ENCODE measurements at places on chromosomes 5 and 9. TPM values are rescaled to one million over a fixed set of nuclear protein-coding genes. Genes with fewer than 3 reads are reported as not detected.

Gene BTNL9
- total RNA-seq, result 5.8 TPM

GRCh38 chr9:128020692-128021091 is 39.9 kb upstream of the EEIG1 start:
- no peak for DNase-seq

Gene UBE2R2
- total RNA-seq, result 26.1 TPM

Gene PCDHGB2
- total RNA-seq, result 4.2 TPM

Gene OMD
- total RNA-seq, result 18.0 TPM

GRCh38 chr9:121275781-121276658 is 8.1 kb downstream of the GSN start:
- no peak for DNase-seq

- no peak for DNase-seq
Observed at GRCh38 chr5:128708841-128709240, 170.8 kb upstream of the FBN2 start.

DNA sequence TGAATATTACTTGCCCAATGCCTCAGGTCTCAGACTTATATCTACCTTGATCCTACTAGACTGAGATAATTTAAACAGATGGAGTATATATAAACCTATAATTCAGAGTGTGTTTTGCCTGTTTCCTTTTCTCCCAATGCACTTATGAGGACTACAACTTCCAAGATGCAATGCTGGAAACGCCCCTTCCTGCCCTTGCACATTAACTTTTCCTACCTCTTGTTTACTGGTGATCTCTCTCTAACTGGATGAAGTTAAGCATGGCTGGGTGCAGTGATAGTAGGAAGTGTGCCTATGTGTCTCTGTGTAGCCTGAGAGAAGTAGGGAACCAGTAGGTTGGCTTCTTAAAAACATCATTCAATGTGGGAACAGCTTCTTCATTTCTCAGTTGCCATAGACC is 115.2 kb downstream of the SVEP1 start:
- DNase-seq, result no peak

Gene ADAMTS2
- 61.1 TPM for total RNA-seq

Gene PRELID2
- total RNA-seq, result 38.0 TPM

GRCh38 chr9:92917176-92917800 is 30.0 kb upstream of the FGD3 start:
- DNase-seq, result no peak

Gene CRB2
- total RNA-seq, result 0.72 TPM

DNA sequence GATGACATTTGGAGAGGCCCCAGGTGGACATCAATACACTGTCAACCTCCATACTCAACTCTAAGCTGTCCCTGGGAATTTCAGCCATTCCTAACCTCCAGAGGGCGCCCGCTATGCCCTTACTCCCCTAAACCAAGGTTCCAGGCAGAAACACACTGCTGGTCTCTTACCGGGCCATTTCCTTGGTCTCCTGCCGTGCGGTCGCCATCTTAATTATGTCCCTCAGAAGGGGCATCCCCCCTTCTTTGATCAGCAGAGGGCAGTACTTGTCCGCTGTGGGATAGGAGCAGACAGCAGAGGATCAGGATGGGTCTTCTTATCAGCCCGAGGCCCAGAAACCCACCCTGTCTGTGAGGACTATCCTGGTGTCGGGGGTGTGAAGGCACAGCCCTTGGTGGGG is 9.3 kb upstream of the ZDHHC12 start:
- DNase-seq, result peak; percentile 89
